ENCODE measurements at places on chromosomes 6 and 20.
A peak's percentile ranks its signal among the peaks of the same experiment; 100 is the strongest.

DNA sequence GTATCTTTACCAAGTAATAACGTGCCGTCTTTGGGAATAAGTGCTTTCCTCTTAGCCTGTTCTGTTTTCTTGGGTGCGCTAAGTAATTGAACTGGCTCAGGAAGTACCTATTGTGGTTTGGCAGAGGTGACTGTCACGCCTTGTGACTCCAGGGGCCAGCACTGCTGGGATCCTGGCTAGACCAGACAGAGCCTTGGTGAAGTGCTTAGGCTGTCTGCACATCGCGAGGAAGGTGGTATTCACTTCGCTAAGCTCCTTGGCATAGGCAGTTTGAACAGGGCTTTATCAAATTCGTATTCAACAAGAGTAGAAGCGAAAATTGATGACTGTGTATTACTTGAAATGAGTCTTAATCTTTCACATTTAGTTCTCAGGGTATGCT is 17.6 kb downstream of the PRDM1 start:
- DNase-seq = peak; percentile 25

- no peak for DNase-seq
Observed at GRCh38 chr6:491233-491632, 99.7 kb downstream of the IRF4 start.

DNA sequence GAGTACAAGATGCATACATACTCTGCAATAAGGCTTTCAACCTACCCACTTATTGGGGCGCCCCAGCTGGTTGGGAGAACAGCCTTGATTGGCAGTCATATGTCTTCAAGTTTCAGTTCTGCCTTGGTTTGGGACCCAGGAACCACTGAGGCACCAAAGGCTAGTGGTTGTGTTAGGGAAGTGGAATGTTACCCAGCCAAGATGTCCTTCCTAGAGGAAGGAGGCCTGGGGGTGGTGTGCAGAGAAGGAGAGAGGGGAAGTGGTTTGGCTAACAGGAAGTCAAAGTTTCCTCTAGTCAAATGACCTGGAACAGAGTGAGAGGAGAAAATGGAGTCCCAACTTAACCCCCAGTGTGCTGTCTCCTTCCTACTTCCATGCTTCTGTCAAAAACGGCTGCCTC is 59.4 kb downstream of the CD164 start:
- DNase-seq = peak; percentile 64

DNA sequence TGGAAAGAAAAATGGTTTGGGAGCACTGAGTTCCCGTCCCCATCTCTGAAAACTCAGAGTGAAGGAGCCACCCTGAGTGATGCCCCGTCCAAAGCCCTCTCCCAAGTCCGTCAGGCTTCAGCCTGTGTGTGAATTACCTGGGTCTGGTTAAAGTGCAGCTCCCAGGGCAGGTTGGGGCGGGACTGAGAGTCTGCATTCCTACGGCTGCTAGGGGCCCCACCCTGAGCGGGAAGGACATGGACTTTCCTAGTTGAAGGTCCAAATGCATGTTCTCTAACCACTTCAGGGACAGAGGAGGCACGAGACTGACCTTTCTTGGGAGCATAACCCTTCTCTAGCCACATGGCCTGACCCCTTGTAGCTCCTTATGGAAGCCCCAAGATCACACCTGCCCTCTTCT is 97.2 kb downstream of the SYNDIG1 start:
- no peak for DNase-seq

DNA sequence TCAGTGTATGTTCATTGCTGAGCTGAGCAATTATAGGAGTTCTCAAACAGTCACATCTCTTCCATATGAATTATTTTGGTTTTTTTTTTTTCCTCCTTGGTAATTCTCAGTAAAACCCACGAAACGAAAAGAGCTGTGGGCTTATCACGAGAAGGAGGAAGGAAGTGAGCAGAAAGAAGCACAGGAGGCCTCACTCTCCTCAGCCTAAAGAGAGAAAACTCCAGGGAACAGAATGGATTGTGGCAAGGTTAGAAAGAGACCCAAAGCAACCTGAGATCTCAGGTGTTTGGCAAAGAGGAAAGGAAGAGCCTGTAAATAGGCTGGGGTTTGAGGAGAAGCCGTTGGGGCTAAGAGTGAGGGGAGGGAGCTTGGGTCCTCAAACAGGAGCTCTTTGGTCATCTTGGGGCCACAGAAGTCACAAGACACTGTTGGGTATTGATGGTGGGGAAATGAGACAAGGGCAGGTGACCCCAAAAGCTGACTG is 67.8 kb upstream of the CITED2 start:
- peak; percentile 79 for DNase-seq

GRCh38 chr6:127069659-127070279 is 48.7 kb upstream of the RSPO3 start:
- DNase-seq = peak; percentile 27

DNA sequence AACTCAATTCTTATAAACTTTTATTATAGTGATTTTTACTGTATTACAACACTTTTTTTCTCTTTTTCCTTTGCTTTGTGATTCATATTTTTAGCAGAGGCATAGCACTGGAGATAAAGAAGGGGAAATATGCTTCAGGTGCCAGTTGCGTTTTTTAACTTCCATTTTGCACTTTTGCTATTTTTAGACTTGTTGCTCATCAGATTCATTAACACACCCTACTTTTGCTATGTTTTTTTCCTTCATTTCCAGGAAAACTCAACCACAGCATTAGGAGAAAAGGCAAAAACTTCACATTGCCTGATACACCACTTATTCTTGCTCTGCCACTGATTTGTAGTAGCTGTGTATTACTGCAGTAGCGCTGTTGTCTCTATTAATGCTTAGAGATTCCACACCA is 8.0 kb upstream of the TMEM30A start:
- DNase-seq = no peak

DNA sequence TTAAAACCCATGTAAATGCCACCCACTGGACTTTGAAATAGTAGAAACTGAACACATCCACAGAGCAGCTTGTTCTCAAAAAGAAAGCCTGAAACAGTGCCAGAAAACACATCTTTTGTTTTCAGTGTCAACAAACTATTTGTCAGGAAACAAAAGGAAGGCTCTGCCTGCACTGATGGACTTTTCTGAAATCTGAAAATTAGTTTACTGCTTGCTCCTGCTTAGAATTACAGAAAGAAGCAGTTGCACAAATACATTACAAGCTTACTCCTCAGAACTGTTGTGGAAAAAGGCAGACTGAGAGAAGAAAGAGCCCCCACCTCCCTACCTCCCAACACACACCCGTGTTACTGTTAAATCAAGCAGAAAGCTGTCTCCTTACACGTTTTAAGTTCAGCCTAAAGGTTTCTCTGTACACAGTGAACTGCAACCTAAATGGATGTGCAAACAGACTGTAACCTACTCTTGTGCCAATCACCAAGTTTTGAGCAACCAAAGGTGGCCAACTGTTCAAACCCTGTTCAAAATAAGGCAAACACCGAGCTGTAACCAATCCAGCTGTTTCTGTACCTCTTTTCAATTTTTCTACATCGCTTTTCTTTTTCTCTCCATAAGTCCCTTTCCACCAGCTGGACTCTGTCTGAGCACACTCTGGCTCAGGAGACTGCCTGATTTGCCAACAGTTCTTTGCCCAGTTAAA is 43.7 kb downstream of the FRK start:
- no peak for DNase-seq

- peak; percentile 81 for DNase-seq
Observed at GRCh38 chr6:41560431-41561192, 14.4 kb downstream of the FOXP4 start.

- no peak for DNase-seq
Observed at GRCh38 chr6:147577488-147577887, 69.0 kb downstream of the SAMD5 start.

GRCh38 chr6:37016995-37017394 is 11.5 kb downstream of the FGD2 start:
- no peak for DNase-seq

DNA sequence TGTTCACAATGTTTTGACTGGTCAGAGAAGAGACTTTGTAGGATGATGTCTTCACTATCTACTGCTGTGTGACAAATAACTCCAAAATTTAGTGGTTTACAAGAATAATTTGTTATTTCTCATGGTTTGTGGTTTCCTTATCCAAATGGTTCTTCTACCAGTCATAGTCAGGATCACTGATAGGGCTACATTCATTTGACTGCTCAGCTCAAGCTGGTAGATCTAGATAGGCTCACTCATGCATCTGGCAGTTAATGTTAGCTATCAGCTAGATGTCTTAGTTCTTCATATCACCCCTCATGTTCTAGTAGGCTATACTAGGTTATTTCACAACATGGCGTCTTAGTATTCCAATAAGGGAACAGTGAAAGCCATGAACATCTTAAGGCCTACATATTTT is 131.0 kb downstream of the ID4 start:
- DNase-seq = peak; percentile 61

- DNase-seq = no peak
Observed at GRCh38 chr6:106731144-106731842, 101.9 kb downstream of the QRSL1 start.

DNA sequence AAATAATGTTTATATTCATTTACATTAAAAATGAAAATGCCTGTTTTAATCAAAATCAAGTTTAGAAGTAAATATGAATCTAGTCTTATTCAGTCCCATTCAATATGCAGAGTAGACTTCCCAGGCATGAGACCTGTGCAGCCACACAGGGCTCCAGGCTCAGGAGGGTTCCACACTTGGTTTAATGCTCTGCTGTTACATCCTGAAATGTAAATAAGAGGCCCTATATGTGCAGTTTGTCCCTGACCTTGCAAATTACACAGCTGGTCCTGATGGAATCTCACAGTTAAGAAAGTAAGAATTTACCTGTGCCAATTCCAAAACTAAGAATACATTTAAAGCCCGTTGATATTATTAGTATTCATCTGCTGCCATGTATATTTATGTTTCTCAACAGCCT is 79.4 kb downstream of the ARHGAP18 start:
- DNase-seq = no peak

GRCh38 chr6:42352856-42353564 is 98.7 kb downstream of the TRERF1 start:
- no peak for DNase-seq

- no peak for DNase-seq
Observed at GRCh38 chr6:105821777-105822176, 264.4 kb upstream of the PRDM1 start.

- DNase-seq = no peak
Observed at GRCh38 chr6:5553767-5554166, 292.5 kb downstream of the FARS2 start.

DNA sequence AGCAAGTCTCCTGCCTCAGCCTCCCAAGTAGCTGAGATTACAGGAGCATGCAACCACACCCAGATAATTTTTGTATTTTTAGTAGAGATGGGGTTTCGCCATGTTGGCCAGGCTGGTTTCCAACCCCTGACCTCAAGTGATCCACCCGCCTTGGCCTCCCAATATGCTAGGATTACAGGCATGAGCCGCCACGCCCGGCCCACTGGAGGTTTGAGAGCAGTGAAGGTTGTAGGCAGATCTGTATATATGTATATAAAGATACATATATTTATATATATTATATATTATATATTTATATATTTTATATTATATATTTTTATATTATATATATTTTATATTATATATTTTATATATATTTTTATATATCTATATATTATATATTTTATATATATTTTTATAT is 38.2 kb upstream of the TTPAL start:
- DNase-seq = no peak

DNA sequence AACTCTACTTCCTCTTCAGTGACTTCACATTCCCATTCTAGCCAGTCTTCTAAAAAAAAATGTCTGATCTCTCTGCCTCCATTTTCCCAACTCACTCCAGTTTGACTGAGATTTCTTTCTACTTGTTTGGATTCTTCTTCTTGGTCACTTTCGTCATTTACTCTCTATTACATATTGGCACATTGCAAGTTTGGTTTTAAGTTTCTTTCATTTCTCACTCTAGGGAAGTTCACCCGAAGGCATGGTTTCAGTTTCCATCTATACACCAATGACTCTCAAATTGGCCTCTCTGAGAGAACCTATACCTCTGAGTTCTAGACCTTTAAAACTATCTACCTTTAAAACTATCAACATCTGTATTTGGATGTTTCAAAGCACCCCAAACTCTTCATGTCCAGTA is 51.3 kb downstream of the CD109 start:
- no peak for DNase-seq

- no peak for DNase-seq
Observed at GRCh38 chr6:154319231-154319858, 37.3 kb downstream of the IPCEF1 start.

DNA sequence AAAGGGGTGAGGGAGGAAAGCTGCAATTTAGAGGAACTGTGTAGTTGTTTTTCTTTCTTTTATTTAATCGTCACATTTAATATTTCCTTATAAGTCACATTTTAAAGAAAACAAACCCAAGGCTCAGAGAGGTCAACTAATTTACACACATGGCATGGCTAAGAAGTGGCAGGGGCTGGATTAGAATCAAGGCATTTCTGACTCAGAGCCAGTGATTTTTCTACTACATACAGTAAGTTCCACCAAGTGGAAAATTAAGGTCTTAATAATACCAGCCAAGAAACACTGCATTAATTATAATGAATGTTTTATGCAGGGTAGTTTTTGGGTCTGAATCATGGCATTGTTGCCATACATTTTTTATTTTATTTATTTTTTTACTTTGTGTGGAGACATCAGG is 607.7 kb upstream of the CITED2 start:
- DNase-seq = no peak

DNA sequence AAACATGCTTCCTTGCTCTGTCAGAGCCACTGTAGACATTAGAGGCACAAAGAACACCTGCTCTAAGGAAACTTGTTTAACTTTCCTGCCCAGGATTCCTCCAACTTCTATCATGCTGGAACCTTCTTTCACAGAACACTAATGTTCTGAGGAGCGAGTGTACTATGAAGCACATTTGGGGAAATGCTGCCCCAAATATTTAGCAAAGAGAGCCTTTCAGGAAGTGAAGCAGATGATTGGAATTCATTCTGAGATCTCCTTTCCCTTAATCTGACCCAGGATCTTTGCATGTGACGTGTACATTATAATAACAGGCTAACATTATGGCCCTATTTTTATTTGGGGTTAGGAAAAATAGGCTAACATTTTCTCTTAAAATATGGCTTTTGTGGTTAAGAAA is 21.0 kb upstream of the FYN start:
- DNase-seq = no peak

GRCh38 chr6:130615816-130616215 is 211.4 kb upstream of the SMLR1 start:
- peak; percentile 7 for DNase-seq

DNA sequence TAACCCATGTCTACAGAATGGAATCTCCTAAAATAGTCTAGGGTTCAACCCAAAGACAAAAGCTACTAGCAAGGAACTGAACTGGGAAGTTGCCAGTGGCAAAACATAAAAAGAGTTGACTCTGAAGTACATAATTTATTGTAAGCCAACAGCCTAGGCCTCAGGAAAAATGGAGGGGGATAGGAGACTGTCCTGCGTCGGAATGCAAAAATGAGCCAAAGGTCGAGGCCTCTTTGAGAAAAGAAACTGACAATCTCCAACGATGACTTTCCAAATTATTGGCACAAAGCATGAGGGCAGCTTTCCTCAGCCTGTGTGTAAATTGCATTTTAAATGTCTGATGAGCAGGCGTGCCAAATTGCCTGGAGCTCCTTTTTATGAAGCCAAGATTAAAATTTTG is 2.1 kb downstream of the COL12A1 start:
- no peak for DNase-seq

DNA sequence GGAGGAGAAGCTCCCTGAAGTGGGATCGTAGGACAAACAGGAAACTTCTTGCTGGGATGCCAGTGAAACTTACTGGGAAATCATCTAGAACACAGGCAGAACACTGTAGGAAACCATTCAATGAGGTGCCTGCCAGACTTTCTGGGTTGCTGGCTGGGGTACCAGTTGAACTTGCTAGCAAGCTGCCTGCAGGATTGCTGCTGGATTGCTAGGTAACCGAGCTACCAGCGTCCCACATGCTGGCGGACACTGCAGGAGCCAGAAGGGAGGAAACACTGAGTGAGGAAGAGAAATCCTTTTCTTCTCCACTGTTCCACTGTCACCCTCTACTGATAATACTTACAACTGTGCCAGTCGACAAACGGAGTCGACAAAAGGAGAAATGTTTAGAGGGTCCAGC is 91.3 kb upstream of the SLC35B3 start:
- no peak for DNase-seq
